ENCODE measurements at places on chromosomes 7 and 10.

DNA sequence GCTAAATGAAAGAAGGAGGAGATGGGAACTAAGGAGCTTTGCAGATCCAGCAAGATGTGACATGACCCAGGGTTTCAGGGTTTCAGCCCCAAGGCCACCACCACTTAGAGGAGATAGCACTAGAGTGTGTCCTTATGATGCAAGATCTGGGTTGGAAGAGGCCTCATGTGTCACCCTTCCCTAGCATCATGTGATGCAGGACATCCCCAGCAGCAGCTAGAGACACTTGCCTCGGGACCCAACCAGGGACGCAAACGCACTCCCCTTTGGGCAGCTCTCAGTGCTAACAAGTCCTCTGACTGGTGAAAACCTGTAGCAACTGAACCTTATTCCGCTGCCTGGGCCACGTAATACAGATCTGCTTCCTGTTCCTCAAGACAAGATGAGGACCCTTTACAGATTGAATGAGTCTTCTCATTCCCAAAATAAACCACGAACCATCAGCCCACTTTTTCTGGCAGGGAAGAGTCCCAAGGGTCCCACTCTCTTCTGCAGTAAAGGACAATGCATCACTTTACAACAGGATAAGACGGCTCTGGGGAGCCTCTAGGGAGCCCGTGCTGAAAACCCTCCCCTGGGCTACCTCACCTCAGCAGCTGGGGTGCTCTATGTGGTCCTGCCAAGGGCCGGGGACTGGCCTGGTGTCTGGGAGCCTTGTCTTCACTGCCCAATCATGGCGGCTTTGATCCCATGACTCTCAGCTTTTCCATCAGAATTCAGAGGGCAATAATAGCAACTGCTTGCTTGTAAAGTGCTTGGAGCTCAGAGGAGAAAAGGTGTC is 44.8 kb upstream of the GDF10 start:
- DNase-seq: no peak

DNA sequence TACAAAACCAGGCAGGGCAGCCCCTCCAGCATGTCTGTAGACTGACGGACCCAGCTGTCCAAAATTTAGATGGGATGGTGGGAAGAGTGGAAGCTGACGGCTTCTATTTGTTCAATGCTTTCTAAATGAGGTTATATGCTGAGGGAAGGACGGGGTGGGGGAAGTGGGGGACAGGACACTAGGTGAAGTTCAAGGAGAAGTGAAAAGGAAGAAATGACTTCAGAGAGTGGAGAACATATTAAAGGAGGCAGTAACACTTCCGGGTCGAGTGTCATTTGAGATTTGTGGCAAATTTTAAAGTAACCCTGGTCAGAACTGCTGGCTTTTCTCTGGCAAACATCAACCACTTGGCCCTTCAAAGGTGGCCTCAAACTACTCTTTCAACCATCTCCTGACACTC is 9.4 kb downstream of the PIP4K2A start:
- no peak for DNase-seq

DNA sequence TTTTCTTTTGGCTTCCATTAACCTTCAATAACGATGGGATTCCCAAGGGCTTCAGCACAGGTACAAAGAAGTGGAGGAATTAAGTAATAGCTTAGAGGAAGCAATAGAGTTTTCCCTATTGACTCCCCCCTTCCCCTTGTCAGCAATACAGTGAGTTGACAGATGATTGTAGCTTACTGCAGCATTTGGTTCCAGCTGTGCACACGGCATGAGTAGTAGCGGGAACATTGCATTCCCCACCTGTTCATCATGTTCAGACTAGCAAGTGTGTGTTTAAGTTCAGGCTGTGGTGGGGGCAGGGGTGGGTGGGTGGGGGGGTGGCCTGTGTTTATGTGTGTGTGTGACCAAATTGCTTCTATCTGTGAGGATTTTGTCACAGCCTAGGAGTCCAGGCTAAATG is 4.6 kb upstream of the ADRA2A start:
- no peak for DNase-seq

DNA sequence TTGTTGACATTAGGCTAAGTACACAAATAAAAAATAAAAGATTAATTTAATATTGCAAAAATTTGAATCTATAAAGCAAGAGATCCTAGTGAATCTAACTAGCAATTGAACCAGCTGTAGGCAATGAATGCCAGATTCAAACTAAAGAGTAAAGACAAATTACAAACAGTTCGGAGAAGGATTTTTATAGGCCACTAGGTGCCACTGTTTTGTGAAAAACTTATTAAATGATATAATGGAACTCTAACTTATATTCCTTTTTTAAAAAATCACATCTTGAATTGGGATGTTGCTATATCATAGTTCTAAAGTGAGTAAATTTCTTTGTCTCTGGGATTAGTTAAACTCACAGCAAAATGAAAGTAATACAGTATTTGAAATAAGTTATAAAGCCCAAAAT is 39.1 kb upstream of the GNAI1 start:
- DNase-seq: peak; percentile 28

GRCh38 chr7:157228864-157229422 is 90.2 kb downstream of the UBE3C start:
- peak; percentile 33 for DNase-seq

GRCh38 chr10:119759832-119760231 is 34.0 kb downstream of the INPP5F start:
- peak; percentile 53 for DNase-seq

DNA sequence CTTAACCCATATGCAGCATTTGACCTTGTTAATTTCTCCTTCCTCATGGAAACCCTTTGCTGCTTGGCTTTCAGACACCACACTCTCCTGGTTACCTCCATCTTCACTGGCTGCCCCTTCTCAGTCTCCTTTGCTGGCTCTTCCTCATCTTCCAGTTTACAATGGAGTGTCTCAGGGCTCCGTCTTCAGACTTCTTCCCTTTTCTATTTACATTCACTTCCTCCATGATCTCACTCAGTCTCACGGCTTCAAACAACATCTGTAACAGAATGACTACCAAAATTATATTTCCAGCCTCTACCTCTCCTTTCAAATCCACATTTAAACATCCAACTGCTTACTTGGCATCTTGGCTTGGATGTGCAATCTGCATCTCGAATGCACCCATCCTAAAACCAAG is 140.4 kb downstream of the DKK1 start:
- DNase-seq: no peak

GRCh38 chr7:18890134-18890533 is 227.3 kb downstream of the TWIST1 start:
- peak; percentile 85 for DNase-seq

- DNase-seq: no peak
These were observed 63.8 kb upstream of the TEX47 start for GRCh38 chr7:88859288-88859687.

DNA sequence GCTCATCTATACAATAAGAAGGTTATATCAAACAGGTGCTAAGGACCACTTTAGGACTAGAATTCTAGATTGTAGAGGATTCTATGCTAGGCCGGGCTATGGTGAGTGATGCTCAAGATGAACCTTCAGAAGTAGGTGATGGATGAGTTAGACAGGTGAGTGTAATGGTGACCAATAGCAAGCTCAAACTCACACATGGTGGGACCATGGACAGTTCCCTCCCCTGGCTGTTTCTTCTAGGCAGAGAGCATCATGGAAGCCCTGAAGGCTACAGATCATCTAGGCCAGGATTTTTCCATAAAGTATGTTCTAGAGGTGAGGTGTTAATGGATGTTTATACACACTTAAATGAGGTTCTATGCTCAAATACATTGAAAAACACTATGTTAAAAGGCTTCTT is 162.2 kb upstream of the WDR11 start:
- no peak for DNase-seq

DNA sequence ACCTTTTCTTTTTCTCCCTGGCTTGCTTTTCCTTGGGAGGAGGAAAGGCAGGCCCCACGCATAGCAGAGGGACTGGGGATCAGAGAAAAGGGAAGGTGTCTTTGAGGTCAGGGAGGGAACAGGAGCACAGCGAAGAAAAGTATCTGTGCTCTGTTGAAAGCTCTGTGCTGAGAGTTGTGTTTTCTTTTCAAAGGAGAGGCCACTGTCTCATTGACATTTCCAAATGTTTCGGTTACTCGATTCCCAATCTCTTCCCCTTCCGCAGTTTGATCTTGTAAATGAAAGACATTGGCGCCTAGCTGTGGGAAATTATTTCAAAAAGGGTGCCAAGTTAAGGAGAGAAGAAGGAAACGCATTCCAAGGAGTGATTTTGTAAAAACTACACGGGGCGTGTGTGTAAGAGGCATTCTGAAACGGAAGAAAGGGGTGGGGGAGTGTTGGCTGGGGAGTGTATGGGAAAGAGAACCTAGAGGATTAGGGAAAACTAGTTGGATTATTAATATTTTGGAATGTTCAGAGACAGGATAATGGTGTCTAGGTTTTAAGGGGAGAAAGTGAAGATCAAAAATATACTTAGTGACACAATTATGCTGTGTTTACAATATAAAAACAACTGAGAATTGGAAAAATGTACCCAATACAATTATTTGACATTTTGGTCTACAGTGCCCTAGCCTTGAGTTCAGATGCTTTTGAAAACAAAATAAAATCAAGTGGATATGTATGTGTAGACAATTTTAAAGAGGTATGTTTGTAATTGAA is 708 bp downstream of the KLHDC10 start:
- no peak for DNase-seq

GRCh38 chr10:27446091-27446918 is 57.8 kb upstream of the RAB18 start:
- peak; percentile 66 for DNase-seq

DNA sequence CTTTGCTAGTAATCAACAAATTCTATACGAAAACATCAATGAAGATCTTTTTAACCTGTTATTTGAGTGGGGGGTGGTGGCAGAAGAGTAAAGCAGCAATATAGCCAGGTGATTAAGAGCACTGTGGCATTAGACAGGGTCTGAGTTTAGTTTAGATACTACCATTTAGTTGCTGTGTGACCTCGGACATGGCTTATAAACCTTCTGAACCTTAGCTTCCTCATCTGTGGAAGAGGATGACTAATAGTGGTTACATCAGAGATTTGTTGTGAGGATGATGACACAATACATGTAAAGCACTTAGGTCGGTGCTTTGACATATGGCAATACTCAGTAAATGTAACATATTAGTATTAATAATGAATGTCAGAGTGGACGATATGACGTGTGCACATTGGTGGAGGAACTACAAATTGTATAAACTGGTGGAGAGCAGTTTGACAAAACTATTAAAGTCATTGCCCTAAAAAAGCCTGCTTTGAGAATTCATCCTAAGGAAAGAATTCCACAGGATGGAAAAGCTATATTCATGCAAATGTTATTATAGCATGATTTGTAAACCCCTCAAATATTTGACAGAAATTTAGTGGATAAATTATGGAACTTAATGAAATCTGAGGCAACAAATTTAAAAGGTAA is 24.3 kb downstream of the SPAG6 start:
- peak; percentile 13 for DNase-seq

- DNase-seq: peak; percentile 36
These were observed 275.2 kb downstream of the AUTS2 start for GRCh38 chr7:69873512-69873911.

- no peak for DNase-seq
These were observed 284.6 kb upstream of the ANKRD30A start for GRCh38 chr10:36840788-36841187.

DNA sequence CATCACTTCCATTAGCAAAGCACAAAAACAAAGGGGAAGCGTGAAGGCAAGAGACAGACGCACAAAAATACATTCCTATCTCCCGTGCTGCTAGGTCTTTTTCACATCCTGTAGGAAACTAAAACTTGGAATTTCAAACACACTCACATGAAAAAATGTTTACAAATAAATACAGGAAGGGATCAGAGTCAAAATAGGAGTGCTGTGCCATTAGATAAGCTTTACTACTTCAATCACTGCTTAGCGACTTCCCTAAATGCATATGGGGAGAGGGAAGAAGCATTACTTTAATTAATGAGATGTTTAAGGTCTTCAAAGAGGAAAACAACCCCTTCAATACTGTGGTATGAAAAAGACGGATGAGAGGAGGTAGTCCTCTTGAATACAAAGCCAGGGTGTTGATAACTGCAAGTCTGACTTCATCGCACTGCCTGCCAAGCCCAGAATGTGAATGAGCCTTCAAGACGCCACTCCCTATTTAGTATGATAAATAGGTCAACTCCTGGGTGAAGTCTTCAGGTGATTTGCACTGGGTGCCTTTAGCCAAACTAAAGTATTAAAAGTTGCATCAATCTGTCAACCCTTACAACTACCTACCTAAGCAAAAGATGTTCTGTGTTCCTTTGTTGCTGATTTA is 13.9 kb downstream of the PARD3 start:
- no peak for DNase-seq

DNA sequence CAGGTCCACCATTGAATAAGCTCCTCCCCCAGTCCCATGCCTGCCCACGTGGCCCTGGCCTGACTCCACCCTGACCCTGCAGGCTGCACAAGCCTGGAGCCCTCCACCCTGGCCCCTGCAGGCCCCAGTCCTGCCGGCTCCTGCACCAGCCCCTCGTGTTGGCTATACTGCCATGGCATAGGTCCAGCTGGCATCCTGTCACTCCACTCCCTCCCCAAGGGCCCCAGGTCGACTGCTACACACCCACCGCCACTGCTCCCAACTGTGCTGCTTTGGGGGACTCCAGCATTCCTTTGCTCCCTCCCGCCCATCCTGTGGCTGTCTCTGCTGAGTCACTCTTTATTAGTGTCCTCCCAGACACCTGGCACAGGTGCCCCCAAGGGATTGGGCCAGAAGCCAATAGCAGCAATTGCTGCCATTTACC is 32.4 kb upstream of the HSPA12A start:
- no peak for DNase-seq

DNA sequence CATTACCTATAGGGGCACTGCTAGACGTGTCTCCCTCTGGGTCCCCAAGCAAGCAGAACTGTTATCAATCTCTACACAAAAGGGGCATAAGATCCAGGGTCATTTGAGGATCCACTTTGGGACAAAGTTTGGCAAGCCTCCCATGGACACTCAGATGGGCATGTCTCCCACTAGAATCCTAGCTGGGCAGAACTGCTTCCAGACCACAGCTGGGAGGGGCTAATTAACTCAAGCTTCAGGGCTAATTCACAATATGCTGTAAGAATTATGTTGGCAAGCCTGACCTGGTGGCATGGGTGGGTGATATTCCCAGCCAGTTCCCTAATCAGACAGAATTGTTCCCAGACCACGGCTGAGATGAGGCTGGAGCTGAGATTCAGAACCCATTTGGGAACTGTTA is 738.4 kb upstream of the FZD8 start:
- no peak for DNase-seq

DNA sequence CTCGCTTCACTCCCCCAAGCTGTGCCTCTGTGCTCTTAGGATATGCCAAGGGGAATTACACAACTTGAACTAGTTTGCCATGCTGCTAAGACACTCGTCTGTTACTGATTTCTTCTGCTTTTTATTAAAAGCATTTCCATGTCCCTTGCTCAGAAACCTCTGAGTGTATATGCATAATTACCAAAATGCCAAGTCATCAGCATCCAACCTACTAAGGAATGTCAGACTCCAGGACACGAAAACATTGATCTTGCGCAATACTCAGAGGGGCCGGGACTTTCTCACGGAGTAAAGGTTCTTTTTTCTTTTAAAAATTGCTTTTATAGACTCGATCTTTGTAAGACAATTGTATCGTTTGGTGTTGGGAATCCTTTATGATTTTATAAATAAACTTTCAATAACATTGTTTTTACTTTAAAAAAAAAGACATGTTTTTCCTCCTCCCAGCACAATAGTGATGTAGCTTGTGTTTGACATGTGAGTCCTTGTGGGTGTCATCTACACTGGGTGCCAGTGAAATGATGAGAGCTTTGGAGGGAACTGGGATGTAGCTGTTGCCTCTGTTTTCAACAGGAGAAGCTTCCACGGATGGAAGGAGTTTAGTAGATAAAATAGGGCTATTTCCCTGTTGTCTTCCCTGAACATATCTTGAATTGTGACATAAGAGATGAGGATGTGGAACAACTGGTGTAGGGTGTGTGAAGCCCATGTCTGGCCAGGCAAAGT is 43.6 kb downstream of the CNNM1 start:
- DNase-seq: peak; percentile 79

Data from fibroblast of skin of abdomen (primary cell).